ENCODE measurements at places on chromosomes 5 and 9.
A peak's percentile ranks its signal among the peaks of the same experiment; 100 is the strongest.

DNA sequence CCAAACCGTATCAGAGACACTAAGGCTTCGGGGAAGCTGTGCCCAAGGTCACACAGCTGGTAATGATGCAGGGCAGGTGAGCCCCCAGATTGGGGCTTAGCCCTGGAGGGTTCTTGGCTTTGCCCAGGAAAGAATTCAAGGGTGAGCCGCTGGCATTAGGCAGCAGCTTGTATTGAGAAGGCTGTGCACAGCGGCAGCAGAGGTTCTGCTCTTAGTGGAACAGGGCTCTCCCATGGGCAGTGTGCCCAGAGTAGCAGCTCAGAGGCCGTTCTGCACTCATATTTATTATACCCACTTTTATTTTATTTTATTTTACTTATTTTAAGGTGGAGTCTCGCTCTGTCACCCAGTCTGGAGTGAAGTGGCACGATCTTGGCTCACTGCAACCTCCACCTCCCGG lies 85.8 kb upstream of the IER5L start:
- peak; percentile 40 for DNase-seq

- DNase-seq: no peak
Observed at GRCh38 chr5:177109810-177110209, 23.1 kb downstream of the FGFR4 start.

- DNase-seq: peak; percentile 99
Observed at GRCh38 chr5:121968910-121969607, 7.3 kb downstream of the SRFBP1 start.

DNA sequence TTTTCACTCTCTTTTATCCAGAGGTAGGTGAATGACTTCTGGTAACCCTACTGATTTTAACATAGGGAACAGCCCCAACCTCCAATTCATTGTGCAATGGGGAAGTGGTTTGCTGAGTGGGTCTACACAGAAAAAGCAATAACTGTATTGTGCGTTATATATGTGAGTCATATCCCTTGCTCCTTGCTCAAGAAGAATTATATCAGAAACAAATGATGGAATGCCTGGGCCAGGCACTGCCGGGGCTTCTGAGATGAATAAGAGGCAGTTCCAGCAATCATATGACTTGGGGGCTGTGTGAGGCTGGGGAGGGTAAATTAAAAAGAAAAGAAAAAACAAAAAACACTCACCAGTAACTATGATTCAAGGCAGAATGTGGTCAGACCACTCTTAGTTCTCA lies 79.2 kb upstream of the ABCA1 start:
- peak; percentile 93 for DNase-seq

DNA sequence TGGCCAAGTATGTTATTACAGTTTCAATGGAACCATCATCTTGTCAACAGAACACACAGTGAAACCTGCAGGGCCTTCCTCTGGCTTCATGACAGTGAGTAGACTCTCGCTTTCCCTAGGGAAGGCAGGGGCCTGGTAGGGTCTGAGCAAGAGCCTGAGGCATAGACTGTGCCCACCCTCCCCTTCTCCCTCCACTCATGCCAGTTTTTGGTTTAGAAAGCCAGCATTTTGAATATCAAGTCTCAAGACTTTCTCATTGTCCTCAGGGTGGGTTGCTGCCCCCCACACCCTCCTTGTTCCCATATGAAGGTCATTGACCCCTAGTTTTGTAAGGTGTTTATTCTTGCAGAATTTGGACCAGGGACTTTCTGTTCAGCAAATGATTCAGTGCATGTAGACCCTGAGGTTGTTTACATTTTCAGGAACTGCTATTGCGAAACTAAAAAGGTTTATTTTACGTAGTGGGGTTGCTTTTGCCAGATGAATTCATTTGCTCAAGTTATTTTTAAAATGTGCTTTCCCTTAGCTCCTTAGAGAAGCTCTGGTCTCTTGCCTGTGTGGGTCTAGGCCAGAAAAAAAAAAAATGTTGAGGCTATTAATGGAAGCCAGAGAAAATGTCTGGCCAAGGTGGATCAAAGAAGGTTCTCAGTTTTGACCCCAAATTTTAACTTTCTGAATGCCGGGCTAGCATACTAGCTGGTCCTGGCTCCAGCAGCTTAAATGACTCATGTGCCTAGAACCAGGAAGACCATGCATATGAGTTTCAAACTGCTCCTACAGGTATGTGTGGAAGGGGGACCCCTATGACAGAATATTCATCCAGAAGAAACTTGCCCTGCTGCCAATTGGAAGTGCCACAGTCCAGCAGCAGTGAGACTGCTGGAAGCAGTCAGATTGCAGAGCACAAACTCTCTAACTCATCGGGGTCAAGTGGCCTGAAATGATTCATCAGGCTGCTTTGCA lies 10.1 kb upstream of the MOB3B start:
- DNase-seq: peak; percentile 91

Data from fibroblast of the aortic adventitia (primary cell).